Thyroid gland (tissue), 4 donors: ENCODE measurements at places on chromosomes 2 and 18. TPM values are rescaled to one million over a fixed set of nuclear protein-coding genes. Genes with fewer than 3 reads are reported as not detected.

Gene GPBAR1
- 1.9 TPM for total RNA-seq

Gene POMC
- total RNA-seq, result 8.5 TPM

Gene EXOC6B
- 28.4 TPM for total RNA-seq

Gene SCN1A
- not detected for total RNA-seq

Gene GLI2
- 1.3 TPM for total RNA-seq
